ENCODE measurements at places on chromosomes 4 and X.

GRCh38 chr4:105943234-105943633, 48.0 kb downstream of the NPNT start:
- DNase-seq = no peak

GRCh38 chr4:130026185-130026584, 930.2 kb downstream of the C4orf33 start:
- no peak for DNase-seq

- DNase-seq = no peak
These were observed 933.9 kb downstream of the ADGRL3 start for GRCh38 chr4:62133977-62134376.

DNA sequence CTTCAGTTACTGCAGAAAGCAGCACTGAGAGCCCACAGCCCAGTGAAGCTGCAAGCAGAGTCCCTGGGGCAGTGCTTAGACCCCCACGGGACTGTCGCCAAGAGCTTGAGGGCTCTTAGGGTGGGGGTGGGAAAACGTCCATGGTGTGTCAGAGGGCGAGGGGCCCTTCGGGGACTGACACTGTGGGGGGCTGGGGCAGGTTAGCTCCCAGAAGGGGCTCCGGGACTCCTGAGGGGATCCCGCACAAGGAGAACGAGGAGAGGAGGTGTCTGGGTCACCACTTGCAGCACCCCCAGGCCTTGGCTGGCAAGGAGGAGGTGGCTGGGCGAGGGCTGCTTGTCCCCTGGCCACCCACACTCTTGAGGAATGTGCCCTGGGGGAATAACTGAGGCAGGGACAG, 20.8 kb downstream of the NAT8L start:
- DNase-seq = no peak

- no peak for DNase-seq
These were observed 112.4 kb downstream of the BMPR1B start for GRCh38 chr4:94870146-94870545.

DNA sequence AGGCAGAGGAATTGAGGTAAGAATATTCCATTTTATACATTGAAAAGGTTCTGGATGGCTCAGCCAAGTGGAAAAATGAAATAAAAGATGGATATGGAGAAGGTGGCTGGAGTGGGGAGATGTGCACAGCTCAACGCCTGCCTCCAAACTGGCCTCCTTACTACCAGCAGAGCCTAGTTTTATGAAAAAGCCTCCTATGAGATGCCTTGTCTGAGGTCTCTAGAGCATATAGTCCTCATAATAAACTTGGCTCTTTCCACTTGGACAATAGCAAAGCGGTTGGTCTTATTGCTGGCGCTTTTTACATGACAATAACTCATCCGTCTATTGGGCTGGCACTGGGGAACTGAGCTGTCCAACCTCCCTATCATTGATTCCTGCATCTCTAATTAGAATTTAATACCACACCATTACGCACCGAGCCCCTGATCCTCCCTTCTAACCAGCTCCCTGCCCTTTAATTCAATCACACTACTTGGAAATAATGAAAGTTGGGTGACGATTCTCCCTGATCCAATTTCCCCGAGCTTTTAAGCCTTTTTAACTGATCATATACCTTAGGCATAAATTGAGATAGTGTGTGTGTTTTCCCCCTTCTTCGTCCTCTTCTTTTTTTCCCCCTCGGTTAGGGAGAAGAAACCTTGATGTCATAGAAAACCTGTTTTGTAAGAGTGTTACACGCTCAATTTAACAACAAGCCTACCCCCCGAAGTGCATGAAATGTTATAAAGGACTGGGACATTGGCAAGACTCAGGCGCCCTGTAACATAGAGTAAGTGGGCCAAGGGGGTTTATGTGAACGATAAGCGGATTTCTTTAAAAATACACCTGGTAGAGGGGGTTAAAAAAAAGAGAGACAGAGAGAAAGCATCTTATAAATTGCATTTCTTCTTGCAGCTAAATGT, at the start of gene PHOX2B:
TSS of gene PHOX2B (minus strand) at position 155 of the 905 bp plus-strand sequence. CDS start at position 40, 115 bp downstream.
- DNase-seq = no peak

- DNase-seq = no peak
These were observed 93.0 kb downstream of the HDAC8 start for GRCh38 chrX:72479324-72480274.

GRCh38 chr4:6710282-6710681, 617 bp upstream of the MRFAP1L1 start:
- no peak for DNase-seq

DNA sequence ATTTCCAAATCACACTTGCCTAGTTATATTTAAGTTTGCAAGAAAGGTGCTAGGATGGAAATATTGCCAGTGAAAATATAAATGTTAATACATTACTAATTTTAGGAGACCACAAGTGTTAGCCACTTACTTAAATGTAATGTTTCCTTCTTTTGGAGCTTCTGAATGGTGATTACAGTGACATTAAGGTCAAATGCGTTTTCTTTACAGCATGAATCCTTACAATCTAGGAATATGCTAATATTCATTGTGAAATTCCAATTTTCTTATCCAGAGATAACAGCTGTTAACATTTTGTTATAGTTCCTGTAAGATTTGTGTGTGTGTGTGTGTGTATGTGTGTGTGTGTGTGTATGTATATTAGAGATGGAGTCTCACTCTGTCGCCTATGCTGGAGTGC, 70.2 kb upstream of the NUDT6 start:
- DNase-seq = no peak

- no peak for DNase-seq
These were observed 19.4 kb downstream of the LYAR start for GRCh38 chr4:4270529-4270928.

DNA sequence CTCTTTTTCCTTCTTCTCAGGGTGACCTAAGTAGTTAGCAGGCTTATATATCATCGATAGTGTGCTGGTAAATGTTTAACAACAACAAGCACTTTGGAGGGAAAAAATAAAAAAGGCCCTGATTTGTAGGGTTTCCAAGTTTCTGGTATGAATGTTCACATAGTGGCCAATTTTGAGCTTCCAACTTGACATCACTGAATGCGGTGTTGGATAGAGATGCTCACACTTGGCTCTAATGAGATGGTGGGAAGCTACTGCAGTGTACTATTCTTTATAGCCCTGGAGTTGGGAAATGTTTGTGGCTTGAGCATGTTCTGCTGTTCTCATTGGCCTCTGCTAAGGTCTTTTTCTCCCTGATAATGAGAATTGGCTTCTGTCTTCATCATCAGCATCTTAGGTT, 875.3 kb downstream of the PCDH7 start:
- no peak for DNase-seq

- DNase-seq = no peak
These were observed 4.5 kb upstream of the ZNF330 start for GRCh38 chr4:141216002-141216761.

GRCh38 chr4:165723051-165723795, 149.8 kb upstream of the TLL1 start:
- no peak for DNase-seq

Measured in activated T-cell treated with anti-CD3 and anti-CD28 coated beads, Interleukin-2, amount 50 U/mL, for 1 hour (primary cell).